Fibroblast of villous mesenchyme (primary cell): ENCODE measurements at places on chromosomes 16 and 17.
A peak's percentile ranks its signal among the peaks of the same experiment; 100 is the strongest.

- DNase-seq, result no peak
Observed at GRCh38 chr16:25066426-25066746, 45.2 kb upstream of the LCMT1 start.

- DNase-seq, result no peak
Observed at GRCh38 chr17:13634021-13634420, 32.3 kb upstream of the HS3ST3A1 start.

- DNase-seq, result no peak
Observed at GRCh38 chr16:314351-314750, 31.4 kb downstream of the PDIA2 start.

- no peak for DNase-seq
Observed at GRCh38 chr17:75998327-75998795, 2.3 kb upstream of the CDK3 start.

- DNase-seq, result peak; percentile 27
Observed at GRCh38 chr17:35749560-35750412, 3.3 kb downstream of the GAS2L2 start.

- DNase-seq, result peak; percentile 98
Observed at GRCh38 chr17:79993390-79994227, 42.1 kb downstream of the TBC1D16 start.

DNA sequence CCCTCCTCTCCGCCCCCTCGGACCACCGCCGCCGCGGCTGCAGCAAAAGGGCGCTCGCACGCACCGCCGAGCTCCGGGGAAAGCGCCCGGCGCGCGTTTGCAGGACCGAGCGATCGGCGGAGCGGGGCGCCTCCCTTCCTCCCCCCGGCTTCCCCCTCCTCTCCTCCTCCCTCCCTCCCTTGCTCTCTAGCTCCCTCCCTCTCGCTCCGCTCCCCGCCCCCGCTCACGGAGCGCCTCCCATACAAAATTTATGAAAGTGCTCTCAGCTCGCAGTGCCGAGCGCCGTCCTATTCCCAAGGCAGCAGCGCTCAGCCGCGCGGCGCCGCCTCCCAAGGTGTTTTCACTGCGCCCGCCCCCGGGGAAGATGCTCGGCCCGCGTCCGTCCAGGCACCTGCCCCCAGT, at the start of gene RTN4RL1:
Gene RTN4RL1 (minus strand): TSS at position 115 of the 402 bp plus-strand sequence. CDS start 469 bp downstream, outside the sequence.
- DNase-seq, result peak; percentile 63

GRCh38 chr17:36935671-36936454, 1.4 kb upstream of the LHX1 start:
- no peak for DNase-seq

DNA sequence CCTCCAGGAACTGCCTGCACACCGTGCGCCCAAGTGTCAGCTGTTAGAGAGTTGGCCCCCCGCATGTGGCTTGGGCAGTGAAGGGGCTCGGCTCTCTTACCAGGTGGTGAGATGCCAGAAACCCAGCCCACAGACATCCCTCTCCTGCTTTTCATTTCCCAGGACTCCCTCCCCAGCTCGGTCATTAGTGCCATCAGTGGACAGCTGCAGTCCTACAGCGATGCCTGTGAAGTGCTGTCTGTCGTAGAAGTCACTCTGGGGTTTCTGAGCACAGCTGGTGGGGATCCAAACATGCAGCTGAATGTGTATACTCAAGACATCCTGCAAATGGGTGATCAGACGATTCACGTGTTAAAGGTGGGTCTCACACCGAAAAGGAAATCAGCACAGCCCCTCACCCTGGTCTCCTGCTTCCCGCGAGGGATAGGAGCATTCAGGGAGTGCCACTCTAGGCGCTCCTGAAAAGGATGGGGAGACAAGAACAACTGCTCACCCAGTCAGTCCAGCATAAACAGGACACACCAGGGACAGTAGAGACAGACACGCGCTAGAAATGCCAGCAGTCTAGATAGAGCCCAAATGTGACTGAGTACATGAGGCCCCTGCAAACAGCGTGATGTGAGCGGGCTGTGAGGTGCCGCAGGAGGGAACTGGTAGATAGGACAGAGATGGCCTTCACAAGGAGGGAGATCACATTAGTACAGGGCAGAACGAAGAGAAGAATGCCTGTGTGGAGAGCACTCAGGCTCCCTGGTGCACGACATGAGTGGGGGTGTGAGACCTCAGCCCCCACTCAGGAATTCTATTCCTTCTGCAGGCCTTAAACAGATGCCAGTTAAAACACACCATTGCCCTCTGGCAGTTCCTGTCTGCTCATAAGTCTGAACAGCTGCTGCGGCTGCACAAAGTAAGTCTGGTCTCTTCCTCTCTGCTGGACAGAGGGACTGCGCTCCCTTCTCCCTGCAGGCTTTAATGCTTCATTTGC, 25.7 kb upstream of the ENDOV start:
- no peak for DNase-seq

DNA sequence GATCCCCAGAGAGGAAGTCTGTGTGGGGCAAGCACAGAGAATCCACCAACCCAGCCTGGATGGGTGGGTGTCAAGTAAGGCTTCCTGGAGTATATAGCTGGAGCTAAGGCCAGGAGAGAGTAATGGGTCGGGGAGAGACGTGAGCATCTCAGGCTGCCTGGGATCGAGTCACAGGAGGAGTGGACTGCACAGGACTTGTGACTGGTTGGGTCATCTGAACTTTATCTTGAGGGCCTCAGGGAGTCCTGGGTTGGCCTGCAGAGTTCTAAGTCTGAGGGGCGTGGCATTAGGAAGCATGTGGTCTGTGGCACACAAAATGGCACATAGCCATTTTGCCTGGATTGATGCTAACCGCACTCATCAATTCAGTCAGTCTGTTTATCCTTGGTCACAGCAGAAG, 1.5 kb downstream of the PLA2G15 start:
- DNase-seq, result peak; percentile 32

GRCh38 chr17:20010099-20010863, 1.1 kb downstream of the SPECC1 start:
- DNase-seq, result peak; percentile 68

GRCh38 chr16:29790949-29791844, 646 bp downstream of the KIF22 start:
- DNase-seq, result no peak

- DNase-seq, result no peak
Observed at GRCh38 chr16:50847166-50847565, 105.3 kb downstream of the CYLD start.

DNA sequence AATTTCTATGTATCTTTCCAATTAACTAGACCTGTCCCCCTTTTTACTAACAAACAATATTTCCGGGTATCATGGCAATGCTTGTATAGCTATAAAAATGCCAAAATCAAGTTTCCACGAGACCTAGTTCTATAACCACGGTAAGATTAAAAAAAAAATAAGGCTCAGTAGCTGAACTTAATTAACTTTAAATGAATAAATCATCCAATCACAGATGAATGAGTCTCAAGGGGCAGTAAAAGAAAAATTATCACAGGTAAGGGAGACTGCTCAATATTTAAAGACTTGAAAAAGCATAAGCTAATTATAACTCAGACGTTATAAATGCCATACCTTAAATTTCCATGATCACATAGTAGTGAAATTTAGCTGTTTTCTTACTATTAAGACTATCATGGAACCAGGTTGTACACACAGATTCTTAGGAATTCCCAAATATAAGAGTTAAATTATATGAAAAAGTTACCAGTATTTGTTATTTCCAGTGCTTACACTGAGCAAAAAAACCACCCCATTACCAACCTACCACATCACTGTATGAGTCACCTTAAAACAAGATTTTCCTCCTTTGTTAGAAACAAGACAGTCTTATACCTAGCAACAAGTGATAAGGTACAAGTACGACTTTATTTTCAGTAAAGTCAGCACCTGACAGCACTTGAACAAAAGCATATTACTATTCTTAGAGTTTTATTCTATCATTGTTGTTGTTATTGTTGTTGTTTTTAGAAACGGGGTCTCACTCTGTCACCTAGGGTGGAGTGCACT, 20.6 kb downstream of the SSH2 start:
- DNase-seq, result no peak

- peak; percentile 53 for DNase-seq
Observed at GRCh38 chr17:39461926-39462569, 762 bp downstream of the CDK12 start.

DNA sequence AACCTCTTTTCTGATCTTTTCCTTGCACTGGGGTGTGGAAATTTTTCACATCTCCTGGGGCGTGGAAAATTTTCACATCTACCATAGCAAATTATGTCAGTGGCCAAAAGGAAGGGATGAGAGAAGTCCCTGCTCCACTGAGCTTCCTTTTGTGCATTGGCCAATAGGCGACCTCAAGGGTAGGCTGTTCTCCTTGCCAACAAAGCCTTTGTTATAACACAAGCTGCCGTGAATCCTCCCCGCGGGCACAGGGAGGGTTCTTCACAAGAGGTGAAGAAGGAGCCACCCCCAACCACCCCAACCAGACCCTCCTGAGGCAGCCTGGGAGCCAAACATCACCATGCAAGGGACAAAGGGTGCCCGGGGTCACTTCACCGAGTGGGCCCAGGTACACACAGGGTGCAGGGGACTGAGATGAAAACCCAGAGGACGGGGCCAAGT, 6.5 kb downstream of the SLC5A11 start:
- no peak for DNase-seq

- no peak for DNase-seq
Observed at GRCh38 chr16:57993438-57993837, 7.0 kb downstream of the ZNF319 start.

DNA sequence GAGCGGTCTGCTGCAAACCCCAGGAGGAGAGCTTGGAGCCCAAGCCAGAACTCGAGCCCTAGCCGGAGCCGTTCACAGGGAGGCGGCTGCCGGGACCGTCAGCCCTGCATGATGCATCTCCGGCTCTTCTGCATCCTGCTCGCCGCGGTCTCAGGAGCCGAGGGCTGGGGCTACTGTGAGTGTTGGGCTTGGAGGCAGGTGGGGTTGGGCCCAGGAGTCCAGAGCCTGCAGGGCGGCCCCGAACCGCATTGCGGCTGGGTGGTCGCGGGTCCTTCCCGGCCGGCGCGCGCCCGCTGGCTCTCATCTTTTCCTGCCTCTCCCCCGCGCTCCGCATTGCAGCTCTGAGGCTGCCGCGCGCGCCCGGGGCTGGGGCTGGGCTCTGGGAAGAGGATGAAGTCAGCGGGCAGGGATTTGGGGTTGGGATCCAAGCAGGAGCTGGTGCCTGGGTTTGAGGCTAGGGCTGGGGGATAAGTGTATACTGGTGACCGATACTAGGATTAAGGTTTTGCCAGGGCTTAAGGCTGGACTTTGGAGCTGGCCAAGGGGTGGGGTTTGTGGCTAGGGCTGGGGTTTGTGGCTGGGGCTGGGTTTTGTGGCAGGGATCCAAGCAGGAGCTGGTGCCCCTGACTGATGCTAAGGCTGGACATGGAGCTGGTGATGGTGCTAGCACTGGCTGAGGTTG, 532 bp downstream of the CNTNAP1 start:
- peak; percentile 64 for DNase-seq

DNA sequence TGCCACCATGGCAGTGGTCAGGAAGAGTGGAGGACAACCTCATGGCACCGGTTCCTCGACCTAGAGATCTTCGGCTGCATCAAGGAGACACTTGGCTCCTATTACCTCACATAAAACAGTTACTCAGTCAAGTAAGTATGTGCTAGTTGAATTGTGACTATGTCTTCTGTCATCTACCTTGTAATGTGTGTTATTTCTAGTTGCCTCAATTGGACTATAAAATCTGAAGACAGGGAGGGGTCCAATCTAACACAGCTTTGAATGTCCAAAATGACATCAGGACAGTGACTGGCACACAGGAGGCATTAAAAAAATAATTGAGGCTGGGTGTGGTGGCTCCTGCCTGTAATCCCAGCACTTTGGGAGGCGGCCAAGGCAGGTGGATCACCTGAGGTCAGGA, 17.2 kb downstream of the C16orf86 start:
- no peak for DNase-seq

GRCh38 chr16:23354246-23354645, 52.1 kb downstream of the SCNN1B start:
- DNase-seq, result no peak

DNA sequence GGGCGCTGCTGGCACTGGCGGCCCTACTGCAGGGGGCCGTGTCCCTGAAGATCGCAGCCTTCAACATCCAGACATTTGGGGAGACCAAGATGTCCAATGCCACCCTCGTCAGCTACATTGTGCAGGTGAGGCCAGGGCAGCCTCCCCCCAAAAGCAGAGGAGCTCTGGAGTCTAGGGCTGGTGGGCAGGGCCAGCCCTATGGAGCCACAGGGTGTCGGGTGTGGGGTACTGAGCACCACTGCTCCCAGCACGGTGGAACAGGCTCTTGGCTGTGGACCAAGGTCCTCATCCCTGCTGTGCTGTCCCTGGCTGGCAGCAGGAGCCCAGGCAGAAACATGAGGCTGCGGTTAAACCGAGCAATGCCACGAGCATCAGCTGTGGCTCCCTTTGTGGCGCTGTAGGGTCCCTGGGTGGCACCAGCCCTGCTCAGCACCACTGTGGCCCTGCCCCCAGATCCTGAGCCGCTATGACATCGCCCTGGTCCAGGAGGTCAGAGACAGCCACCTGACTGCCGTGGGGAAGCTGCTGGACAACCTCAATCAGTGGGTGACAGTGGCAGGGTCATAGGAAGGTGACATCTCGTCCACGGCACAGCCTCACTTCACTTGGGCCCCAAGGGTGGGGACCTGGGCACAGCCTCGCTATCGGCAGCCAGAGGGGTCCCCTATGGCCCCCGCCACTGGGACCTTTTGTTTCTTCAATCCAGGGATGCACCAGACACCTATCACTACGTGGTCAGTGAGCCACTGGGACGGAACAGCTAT, 1.1 kb downstream of the DNASE1 start:
- DNase-seq, result no peak
